DND-41 (cell line): ENCODE measurements at places on chromosomes 4 and X.

DNA sequence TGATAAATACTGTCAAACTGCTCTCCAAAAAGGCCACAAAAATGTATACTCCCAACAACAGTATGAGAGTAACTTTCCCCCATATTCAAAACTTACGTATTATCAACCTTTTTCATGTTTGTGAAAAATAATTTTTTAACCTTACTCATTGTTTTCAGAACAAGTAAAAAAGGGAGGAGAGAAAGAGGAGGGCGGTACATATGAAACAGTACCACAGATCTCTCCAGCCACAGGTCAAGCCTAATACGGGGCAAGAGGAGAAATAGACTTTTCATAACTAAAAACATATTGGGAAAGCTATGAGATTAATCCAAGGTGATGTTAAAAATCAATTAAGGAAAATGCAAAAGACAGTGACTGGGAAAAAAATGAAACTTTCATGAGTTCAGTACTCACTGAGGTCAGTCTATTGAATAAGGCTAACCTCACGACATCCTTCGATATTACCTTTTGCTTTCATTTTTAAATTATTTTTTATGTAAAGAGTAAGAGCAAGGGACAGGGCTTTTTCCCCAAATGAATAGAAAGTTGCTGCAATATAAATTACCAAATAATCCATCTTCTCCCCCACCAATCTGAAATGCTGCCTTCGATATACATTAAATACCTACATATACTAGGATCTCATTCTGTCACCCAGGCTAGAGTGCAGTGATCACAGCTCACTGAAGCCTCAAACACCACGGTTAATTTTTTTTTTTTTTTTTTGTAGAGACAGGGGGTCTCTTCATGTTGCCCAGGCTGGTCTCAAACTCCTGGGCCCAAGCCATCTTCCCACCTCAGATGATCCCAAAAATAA is 25.3 kb downstream of the FBXW7 start:
- DNase-seq = no peak

- no peak for DNase-seq
Measured at GRCh38 chr4:7281691-7282665, 89.6 kb downstream of the SORCS2 start.

DNA sequence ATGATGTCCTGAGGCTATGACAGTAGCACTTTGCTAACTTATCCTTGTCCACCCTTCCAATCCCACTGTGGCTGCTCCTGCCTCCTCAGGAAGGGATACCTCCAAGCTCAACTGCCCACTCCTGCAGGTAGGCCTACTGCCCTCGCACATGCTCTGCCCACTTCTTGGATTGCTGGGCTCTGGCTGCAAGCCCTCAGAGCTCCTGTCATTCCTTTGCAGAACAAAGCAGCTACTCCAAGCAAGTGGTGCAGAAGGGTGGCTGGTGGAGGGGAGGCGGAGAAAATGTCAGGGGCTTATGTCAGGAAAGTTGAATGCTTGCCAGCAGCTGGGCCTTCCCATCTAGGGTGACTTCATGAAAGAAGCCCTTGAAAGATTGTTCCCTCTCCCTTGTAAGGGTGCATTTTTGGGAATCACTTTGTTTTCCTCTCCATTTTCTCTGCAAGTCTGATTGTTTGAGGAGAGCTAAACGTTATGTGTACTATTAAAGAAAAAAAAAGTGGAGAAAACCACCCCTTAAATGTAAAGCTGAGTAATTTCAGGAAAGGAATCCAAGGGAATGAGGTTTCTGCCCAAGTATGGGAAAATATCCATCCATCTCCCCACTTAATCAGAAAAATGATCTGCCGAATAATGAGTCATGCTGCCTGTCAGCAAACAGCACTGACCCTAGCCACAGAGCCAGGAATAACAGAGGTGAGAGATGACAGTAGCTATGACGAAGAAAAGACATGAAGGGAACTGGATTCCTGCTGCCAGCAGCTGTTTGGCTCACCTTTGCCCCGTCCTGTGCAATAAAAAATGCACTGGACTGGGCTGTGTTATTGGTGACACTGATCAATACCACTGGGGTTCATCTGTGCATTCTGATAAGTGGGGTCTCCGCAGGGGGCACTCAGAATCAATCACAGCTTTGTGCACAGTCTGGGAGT is 102.0 kb downstream of the RTL5 start:
- no peak for DNase-seq

- DNase-seq = no peak
Measured at GRCh38 chr4:36337665-36338185, 56.3 kb downstream of the DTHD1 start.

GRCh38 chr4:101348995-101349800 is 1.9 kb upstream of the PPP3CA start:
- no peak for DNase-seq

- no peak for DNase-seq
Measured at GRCh38 chr4:151942971-151943370, 182.2 kb upstream of the GATB start.

GRCh38 chr4:126710935-126711334 is 921.8 kb upstream of the INTU start:
- no peak for DNase-seq

DNA sequence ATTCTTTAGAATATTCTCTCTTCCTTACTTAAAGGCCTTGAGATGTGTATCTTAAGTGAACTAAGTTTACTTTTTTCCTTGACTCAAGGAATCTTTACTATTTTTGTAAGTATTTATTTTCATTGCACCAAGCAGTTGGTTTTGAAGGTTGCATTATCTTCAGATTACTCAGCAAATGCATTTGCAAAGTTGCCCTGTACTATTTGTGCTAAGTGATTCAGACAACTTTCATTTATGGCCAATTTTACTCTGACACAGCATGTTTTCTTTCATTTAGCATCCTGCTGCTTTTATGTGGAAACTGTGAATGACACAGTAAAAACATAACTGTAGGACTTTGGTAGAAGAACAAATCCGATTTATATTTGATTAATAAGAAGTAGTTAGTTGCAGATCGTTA is 191.0 kb downstream of the CCSER1 start:
- no peak for DNase-seq

- no peak for DNase-seq
Measured at GRCh38 chrX:54786967-54787366, 11.1 kb downstream of the ITIH6 start.

DNA sequence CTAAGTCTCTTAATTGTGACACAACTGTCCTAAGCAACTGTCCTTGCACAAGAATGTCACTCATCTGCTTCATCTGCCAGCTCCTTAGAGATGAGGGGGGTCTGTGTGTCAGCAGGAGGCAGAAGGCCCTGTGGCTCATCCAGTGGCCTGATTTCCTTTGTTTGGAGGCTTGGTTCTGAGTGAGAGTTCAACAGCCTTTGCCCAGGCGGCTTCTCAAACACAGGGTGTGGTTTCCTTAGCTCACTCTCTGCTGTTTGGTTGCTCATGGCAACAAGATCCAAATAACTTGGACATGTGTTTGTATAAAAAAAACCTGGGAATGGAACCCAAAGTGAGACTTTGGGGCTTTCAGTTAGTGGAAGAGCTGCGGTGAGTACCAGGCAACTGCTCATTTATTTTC is 46.6 kb downstream of the MAP7D3 start:
- DNase-seq = no peak

GRCh38 chr4:22071749-22072148 is 123.2 kb upstream of the KCNIP4 start:
- no peak for DNase-seq

DNA sequence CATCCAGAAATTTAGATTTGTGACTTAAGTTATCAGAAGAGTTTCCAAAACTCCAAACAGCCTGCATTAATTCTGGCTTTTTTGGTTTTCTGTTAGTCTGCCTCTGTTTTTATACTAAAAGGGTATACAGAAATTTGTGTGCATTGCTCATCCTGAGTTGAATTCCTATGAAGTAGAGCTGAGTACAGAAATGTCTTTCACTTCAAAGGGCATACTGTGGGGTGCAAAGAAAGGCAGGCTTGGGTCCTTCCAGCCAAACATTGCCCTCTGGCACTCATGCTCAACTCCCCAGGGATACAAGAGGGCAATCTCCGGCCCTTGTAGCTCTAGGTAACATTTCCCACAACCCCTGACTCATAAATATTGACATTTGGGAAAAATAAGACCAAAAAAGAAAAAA is 27.6 kb upstream of the TMEM184C start:
- no peak for DNase-seq

GRCh38 chrX:107600366-107600765 is 27.9 kb upstream of the PRPS1 start:
- no peak for DNase-seq

GRCh38 chrX:98956014-98956413 is 1454.1 kb downstream of the PCDH19 start:
- DNase-seq = no peak

DNA sequence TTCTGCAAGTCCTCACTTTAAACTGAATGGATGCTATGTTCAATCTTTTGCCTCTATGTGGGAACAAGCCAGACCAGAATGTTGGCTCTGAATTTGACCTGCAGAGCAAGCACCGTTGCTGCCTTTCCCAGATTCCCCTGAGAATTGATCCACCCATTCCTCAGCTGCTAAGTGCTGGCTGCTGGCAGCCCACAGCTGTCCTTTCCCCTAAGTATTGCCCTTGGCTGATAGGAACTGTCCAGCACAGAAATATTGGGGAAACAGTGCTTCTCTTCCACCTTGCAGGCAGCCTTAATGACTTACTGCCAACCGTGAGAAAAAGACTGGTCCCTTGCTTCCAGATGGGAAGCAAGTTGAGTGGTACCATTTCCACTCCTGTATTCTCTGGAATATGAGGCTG is 475.9 kb downstream of the PDHA2 start:
- DNase-seq = no peak

DNA sequence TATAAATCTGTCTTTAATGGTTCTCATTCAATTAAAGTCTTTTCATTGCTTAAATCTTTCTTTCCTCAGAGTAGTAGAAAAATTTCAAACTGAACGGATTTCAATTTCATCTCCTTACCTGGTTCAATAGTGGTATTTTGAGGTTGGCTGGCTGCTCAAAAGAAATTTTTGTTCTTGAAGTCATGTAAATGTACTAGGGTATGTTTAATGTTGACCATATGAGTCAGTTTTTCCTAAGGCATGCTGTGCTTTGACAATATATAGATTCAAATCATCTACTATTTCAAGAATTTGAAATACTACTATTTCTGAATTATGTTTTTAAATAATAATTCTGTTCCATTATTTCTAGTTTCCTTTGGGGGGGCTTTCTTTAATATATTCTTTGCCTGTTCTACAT is 105.5 kb downstream of the PACRGL start:
- DNase-seq = no peak

DNA sequence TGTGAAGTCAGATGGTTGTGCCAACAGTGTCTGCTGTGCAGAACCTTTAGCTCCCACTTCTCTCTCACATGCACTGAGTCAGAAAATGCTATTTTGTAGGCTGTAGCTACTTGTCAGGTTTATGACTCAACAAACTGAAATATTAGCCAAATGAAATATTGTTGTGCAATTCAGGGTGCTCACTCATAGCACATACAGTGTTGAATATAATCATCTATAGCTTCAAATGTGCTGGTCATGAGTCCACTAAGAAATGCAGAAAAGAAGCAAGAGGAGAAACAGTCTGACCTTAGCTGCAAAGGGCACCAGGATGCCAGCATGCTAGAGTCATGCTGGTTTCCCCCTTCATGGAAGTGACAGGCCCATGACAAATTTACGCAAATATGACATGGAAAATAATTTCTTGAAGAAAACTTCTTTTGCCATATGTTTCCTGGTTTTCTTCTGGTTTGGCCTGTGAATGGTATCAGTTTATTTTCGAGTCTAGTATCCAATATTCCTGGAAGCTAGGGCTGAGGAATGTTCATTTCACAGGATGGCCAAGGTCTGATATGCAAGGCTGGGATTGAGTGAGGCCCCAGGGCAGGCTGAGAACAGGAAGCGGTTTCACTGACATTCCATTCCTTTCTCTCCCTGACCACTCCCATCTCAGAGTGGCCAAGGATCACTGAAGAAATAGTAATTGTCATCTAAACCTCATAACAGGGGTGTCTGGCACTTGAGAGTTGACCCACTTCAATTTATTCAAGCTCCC is 10.3 kb upstream of the CXCL2 start:
- DNase-seq = no peak

- no peak for DNase-seq
Measured at GRCh38 chr4:64774626-64775025, 365.4 kb upstream of the TECRL start.

DNA sequence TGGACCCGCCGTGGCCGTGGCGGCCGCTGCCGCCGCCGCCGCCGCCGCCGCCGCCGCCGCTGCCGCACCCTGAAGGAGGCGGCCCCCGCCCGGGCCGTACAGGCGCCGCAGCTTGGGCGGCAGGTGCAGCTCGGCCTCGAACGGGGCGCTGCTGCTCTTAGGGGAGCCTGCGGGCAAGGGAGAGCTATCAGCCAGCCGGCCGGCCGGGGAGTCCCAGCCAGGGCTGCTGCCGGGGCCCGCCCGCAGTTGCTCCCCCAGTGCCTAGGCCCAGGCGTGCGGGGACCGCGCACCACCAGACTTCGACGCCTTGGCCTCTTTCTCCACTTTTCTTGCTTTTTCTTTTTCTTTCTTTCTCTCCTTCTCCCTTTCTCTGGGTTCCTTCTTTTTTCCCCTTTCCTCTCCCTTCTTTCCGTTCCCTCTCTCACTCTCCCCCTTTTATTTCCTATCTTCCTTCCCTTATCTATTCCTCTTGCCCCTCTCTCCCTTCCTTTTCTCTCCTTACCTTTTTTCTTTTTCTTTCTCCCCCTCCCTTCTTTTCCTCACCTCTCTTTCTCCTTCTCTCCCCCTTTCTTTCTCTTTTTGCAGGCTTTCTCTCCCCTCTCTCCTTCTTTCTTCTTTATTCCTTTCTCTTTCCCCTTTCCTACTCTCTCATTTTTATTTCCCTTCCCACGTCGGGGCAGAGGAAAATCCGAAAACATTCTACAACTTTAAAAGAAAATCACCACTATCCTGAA is 2.0 kb downstream of the ARX start:
- no peak for DNase-seq

DNA sequence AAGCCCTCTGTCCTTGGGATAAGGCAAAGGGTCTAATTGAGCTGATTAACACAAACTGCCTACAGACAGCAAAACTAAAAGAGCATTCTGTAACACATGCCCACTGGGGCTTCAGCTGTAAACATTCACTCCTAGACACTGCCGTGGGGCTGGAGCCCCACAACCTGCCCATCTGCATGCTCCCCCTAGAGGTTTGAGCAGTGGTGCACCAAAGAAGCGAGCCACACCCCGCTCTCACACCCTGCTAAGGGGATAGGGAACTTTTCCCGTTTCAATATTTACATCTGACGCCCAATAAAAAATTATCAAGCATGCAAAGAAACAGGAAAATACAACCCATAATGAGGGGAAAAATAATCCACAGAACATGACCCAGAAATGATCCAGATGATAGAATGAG is 46.9 kb upstream of the HSD17B10 start:
- peak; percentile 17 for DNase-seq

- DNase-seq = no peak
Measured at GRCh38 chr4:24646798-24647460, 62.6 kb upstream of the DHX15 start.

DNA sequence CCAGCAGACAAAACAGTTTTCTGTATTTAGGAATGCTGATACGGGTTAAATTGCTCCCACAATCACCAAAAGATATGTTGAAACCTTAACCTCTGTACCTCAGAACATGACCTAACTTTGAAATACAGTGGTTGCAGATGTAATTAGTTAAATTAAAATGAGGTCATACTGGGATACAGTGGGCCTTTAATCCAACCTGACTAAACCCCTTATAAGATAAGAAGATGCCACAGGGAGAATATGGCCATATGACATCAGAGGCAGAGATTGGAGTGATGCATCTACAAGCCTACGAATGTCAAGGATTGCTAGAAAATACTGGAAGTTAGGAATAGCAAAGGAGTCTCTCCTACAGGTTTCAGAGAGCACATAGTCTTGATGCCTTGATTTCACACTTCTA is 32.1 kb upstream of the PARM1 start:
- no peak for DNase-seq

GRCh38 chr4:88283661-88284438 is 511 bp downstream of the PPM1K start:
- DNase-seq = peak; percentile 79
